ENCODE measurements at places on chromosomes 3 and 15. TPM values are rescaled to one million over a fixed set of nuclear protein-coding genes. Genes with fewer than 3 reads are reported as not detected.

Gene ITIH4
- total RNA-seq, result 5.9 TPM

DNA sequence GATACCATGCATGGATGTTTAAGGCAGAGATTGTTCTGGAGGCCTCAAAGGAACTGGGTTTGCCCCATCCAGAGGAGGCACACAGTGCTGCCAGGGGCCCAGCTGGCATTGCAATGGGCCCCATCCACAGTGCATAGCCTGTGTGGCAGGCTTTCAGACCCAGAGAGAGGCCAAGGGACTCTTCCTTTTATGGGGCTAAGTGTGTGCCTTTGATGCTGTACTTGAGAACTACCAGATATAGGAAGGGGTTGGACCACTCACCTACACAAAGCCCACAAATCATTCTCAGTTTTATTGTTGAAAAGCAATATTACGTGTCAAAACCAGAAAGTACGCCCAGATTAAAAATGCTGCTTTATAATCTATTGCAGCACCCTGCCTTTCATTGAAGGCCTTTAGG lies 134.9 kb downstream of the EPHB1 start:
- DNase-seq, result no peak

GRCh38 chr3:42174679-42175385 lies 83.7 kb downstream of the TRAK1 start:
- DNase-seq, result no peak

- DNase-seq, result no peak
Observed at GRCh38 chr3:67683522-67683921, 29.1 kb upstream of the SUCLG2 start.

DNA sequence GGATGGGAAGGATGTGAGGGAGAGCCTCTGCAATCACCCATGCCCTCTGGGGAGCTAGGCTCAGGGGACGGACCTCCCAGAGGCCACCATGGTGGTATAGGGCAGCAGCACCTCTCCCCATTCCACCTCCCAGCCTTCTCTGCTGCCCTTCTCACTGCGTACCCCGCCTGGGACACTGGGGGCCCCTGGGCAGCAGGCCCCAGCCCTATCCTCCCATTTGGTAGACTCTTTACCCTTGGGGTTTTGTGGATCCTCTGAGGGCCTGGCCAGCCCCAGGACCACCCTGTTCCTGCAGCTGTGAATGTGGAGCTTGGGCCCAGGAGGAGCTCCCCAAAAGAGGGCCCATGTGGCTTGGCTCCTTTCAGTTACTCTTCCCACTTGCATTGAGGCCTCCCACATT lies 131.9 kb downstream of the DNAJB8 start:
- no peak for DNase-seq

Gene CTXN2
- total RNA-seq, result not detected

DNA sequence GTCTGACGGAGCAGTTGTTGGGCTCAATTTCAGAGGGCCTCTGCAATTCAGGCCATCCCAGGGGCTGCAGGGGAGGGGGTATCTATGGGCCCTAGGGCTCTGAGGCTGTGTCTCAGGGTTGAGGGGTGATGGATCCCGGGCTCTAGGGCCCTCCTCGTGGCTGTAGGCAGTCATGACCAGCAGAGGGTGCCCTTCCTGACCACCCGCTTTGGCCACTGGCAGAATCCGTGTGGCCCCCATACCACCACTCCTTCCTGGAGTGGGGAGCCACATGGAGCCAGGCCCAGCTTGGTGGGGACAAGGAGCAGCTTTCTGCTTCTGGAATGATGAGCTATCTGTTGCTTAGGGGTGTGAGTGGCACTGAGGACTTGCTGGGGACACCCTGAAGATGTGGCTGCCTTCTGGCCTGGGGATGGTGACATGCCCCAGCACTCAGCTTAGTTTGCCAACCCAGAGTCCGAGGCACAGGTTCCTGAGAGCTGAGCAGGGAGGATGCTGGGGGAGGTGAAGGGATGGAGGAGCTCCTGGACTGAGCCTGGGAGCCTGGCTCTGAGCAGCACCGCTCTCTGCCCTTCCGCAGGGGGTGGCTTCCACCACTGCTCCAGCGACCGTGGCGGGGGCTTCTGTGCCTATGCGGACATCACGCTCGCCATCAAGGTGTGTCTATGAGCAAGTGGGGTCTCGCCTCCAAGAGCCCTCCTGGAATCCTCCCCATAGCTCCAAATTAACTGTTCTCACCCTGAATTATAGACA lies 20.2 kb downstream of the HDAC11 start:
- DNase-seq, result no peak
